ENCODE measurements at places on chromosomes 5 and 9. TPM values are rescaled to one million over a fixed set of nuclear protein-coding genes. Genes with fewer than 3 reads are reported as not detected.

DNA sequence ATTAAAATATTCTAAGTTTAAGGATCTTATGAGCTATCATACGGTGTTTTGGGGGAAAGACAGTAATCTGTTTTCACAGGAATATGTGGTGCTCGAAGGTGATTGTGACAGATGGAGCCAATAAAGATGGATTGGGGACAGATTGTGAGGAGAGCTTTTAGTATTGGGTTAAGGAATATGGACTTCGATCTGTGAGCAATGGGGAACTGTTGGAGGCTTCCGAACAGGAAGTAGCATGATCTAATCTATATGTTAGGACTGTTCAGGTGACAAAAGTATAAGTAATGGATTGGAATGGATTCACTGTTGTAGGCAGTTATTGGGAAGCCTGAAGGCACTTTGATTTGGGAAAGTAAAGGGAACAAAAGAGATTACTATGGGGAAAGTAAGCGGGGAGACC, 7.4 kb upstream of the ELL2 start:
- DNase-seq, result no peak

The PITX1 gene
- 217 TPM for total RNA-seq

The CEL gene
- total RNA-seq, result not detected

GRCh38 chr5:154479160-154479943, 1.3 kb upstream of the HAND1 start:
- no peak for DNase-seq

DNA sequence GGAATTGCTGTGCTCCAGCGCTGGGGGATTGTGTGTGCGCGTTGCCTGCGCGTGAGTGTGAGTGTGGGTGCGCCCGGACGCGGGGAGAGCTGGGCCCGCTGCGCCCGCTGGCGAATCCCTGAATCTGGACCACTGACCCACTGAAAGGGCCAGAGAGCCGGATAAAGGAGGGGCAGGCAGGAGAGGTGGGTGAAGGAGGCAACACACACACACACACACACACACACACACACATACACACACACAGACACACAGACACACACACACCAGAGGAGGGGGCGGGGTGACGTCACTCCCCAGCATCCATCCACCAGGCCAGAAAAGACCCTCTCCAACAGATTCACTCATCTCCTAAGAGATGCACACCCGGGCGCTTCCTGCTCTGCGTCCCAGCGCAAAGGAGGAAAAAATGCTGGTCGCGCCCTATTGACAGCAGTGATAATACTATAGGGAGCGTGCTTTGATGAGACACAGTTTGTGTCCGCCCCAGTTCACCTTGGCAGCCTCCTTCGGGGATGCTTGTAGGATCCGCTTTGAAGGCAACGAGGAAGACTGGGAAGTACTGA, 1059.1 kb upstream of the DMAC1 start:
- no peak for DNase-seq

- no peak for DNase-seq
Observed at GRCh38 chr5:161027763-161028162, 175.8 kb upstream of the ATP10B start.

- no peak for DNase-seq
Observed at GRCh38 chr5:53827211-53827651, 266.8 kb downstream of the NDUFS4 start.

The MEIKIN gene
- total RNA-seq, result not detected

- DNase-seq, result no peak
Observed at GRCh38 chr9:132367613-132368313, 13.0 kb upstream of the SETX start.

- no peak for DNase-seq
Observed at GRCh38 chr5:154352960-154353548, 92.7 kb upstream of the SAP30L start.

- no peak for DNase-seq
Observed at GRCh38 chr5:89374144-89374784, 491.3 kb upstream of the MEF2C start.

GRCh38 chr9:101311758-101312420, 72.9 kb downstream of the BAAT start:
- DNase-seq, result no peak

The IFNA2 gene
- total RNA-seq, result not detected

The PCDHGA8 gene
- 0.03 TPM for total RNA-seq

DNA sequence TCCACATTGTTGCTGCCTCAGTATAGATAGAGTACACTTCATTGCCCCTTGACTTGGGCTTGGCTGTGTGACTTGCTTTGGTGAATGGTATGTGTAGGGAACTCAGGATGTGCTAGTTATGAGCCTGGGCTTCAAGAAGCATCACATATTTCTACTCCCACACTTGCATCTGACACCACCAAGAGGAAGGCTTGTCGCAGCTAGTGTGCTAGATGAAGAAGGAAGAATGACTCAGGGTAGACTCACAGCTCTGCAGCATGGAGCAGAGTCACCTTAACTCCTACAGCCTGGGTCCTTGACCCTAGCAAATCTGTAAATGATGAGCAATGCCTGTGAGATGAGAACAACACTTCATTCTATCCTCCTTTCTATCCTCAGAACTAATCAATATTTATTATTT, 261.8 kb downstream of the ASTN2 start:
- peak; percentile 34 for DNase-seq

- DNase-seq, result no peak
Observed at GRCh38 chr5:96638561-96638960, 23.6 kb upstream of the CAST start.

GRCh38 chr5:137627706-137628105, 108.2 kb downstream of the KLHL3 start:
- no peak for DNase-seq

DNA sequence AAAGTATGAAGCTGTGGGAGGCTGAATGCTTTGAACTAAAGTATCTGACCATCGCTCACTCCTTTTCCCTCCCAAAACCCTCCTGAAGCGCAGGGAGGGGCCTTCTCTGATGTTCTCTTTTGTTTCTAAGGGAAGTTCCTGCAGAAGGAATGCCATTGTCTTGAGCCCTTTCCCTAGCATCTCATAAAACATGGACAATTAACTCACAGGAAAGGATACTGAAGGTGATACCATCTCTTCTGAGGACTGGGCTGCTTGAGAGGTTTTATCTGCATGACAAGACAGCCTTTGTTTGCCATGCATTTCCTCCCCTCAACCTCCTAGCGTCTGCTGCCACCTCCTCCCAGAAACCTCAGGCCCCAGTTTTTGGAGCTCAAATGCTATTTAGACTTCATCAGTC, 4.3 kb upstream of the RMND5B start:
- DNase-seq, result no peak

The ATP10B gene
- total RNA-seq, result not detected

DNA sequence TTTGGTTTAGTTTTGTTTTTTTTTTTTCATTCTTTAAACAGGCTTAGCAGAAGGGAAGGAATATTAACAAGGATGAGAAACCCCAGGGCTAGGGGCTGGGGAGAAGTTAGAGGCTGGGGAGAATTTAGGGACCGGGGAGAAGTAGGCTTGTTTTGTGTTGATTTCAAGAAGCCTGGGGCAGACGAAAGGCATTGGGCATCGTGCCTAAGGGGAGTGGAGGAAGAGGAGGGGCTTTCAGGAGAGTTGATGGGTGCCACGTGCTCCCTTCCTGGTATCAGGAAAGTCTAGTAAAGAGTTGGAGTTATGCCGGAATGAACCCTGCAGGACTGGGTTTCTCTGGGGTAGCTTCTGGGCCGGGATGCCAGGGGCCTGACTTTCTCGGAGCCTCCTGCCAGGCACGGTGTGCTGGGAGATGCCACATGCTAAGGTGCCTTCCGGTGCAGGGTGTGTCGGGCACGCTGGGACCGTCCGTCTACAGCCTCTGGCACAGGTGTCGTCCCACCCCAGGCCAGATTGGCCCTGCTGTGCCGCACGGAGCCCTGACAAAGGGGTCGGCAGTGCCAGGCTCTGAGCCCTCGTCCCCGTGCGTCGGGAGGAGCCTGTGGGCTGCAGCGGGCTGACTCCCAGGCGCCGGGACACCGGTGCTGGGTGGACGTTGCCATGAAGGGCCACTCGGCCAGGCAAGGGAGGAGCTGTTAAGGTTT, 159.9 kb downstream of the OLFM1 start:
- no peak for DNase-seq

DNA sequence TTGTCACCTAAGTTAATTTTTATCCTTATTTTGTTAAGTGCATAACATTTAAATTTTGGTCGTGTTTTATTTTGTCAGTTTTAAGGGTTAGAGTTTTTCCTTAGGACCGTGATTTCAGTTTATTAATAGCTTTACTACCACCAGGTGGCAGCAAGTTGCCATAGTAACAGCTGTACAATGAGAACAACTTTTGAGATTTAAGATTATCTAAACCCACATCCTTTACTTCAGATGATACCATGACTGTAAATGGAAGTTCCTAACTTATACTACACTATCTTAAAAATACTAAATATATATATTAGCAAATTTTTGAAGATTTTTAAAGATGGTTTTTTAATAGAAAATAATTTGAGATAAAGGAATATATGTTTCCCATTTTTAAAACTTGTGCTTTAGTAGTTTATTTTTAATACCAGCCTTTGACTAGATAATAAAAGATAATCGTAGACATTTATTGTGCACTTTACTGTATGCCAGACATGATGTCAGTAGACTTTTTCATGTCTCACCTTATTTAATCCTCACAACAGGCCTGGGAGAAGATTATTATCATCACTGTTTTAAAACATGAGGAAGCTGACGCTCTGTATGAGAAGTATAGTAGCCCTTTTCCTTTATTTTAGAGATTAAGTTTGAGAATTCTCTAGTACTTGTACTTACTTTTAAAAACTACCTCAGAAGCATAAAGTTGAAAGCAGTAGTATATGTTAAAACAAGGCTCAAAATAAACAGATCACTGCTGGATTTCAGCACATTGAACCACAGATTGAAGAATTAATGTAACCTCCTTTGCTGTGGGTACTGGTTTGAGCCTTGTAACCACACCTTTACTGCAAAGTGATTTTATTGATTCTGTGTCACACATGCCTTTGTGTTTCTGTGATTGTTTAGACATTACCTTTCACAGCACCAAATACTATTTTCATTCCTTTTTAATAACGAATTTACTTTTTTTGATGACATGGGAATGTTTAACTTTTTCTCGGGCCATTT, 27.5 kb downstream of the SREK1 start:
- no peak for DNase-seq

The ECM2 gene
- not detected for total RNA-seq

- no peak for DNase-seq
Observed at GRCh38 chr5:148838357-148838756, 11.9 kb downstream of the ADRB2 start.

The C8G gene
- not detected for total RNA-seq

The LECT2 gene
- total RNA-seq, result not detected

GRCh38 chr5:73693573-73694061, 67.6 kb downstream of the ARHGEF28 start:
- DNase-seq, result peak; percentile 42
